ENCODE measurements at places on chromosomes 12 and 14.

DNA sequence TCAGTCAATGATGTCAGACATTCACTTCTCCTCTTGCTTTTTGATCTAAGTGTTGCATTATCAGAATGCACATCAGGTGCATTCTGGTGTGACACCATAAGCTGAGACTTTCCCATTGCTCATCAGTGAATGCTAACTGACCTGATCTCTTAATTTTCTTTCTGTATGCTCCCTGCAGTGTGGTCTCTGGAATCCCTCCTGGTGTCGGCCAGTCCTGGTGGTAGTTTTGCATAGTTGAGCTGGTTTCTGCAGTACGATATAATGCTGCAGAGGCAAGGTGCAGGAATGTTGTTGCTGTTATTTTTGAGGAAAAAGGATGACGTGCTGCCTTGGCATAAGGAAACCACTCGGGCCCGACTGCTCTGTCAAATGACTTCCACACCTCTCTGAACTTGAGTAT lies 11.0 kb upstream of the SRP54 start:
- DNase-seq, result no peak
- H3K27ac ChIP-seq, result no peak overlapping the region
- no peaks in the 10 kb centered on the region for H3K27me3 ChIP-seq
- H3K4me3 ChIP-seq, result no peak overlapping the region
- peaks cover 4% of the 10 kb centered on the region for H3K4me1 ChIP-seq

DNA sequence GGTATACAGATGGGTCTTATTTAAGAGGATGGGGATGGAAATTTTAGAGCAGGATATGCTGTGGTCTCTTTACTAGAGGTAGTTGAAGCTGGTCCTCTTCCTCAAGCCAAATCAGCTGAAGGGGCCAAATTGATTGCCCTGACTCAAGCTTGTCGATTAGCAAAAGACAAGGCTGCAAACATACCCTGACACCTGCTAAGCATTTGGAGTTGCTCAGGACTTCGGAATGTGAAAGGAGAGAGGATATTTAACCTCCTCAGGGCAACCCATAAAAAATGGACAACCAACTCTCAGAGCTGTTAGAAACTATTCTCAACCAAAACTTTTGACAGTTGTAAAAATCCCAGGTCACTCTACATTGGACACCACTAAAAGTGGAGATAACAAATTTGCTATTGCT lies 15.6 kb downstream of the PTGDR start:
- H3K4me3 ChIP-seq, result no peak overlapping the region
- H3K36me3 ChIP-seq, result no peaks in the 10 kb centered on the region
- H3K4me1 ChIP-seq, result peaks cover 29% of the 10 kb centered on the region
- H3K27me3 ChIP-seq, result no peaks in the 10 kb centered on the region

DNA sequence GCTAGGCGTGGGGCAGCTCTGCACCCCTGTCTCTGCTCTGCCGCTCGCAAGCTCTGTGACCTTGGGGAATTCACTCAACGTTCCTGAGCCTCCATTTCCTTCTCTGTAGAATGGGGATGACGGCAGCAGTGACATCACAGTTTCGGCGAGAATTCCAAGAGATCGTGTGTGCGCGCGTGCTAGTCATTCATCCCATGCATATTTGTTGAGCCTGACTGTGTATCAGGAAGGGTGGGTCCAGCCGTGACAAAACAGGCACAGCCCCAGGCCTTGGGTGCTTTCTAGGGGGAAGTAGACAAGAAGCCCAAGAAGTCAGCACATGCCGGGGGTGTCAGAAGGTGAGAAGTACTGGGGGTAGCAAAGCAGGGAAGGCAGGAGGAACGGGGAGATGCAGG lies 145.6 kb upstream of the NCOR2 start:
- H3K27me3 ChIP-seq, result no peaks in the 10 kb centered on the region
- DNase-seq, result peak; percentile 10
- H3K27ac ChIP-seq, result peak overlapping the region; percentile 76
- H3K36me3 ChIP-seq, result no peaks in the 10 kb centered on the region

GRCh38 chr12:67698672-67699581 lies 50.4 kb downstream of the DYRK2 start:
- H3K4me1 ChIP-seq, result peaks cover 31% of the 10 kb centered on the region
- peak overlapping the region; percentile 56 for H3K27ac ChIP-seq
- peak overlapping the region; percentile 49 for H3K4me3 ChIP-seq
- H3K27me3 ChIP-seq, result no peaks in the 10 kb centered on the region
- H3K36me3 ChIP-seq, result no peaks in the 10 kb centered on the region
- peak; percentile 22 for DNase-seq

DNA sequence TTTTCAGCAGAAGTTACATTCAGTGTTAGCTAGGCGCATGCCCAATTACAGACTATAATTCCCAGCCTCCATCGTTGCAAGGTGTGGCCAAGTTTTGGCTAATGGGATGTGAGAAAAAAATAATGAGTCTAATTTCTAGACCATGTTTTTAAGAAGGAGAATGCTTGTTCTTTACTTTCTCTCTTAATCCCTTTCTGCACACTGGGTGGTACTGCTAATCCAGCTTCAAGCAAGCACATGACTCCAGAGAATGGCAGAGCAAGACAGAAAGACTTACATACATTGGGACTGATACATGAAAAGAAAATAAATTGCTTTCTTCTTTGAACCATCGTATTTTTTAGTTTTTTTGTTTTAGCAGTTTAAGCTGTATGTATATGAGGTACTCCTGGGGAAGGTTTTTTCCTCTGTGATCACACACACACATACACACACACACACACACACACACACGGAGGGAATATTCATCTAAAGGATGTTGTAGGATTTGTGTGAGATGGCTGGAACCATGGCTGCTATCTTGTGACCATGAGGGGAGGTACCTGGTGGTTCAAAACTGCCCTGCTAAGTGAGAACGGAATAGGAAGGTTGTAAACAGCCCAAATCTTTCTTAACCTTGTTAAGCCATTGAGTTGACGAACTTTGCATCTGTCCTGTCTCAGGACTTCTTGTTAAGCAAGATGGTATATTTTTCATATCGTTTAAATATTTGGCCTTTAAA lies 34.3 kb upstream of the LTA4H start:
- no peaks in the 10 kb centered on the region for H3K27me3 ChIP-seq
- no peak overlapping the region for H3K27ac ChIP-seq
- H3K4me1 ChIP-seq, result peaks cover 9% of the 10 kb centered on the region
- no peaks in the 10 kb centered on the region for H3K36me3 ChIP-seq
- no peak for DNase-seq
- no peak overlapping the region for H3K4me3 ChIP-seq

DNA sequence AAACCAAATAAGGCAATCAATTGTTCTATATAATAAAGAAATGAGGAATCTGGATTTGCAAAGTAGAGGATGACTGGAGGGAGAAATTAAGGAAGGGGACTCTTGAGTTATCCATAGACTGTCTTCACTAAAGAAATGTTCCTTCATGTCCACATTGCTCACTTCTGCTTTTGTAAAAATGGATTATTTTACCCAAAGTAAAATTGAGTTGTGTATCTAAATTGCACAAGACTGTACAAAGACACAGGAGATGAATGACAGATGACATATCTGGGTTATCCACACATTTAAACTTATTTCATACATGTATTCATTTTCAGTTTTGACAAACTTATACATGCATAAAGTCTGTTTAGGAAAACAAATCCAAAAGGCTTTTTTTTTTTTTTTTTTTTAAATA lies 11.3 kb downstream of the ATP2B1 start:
- no peaks in the 10 kb centered on the region for H3K36me3 ChIP-seq
- H3K27me3 ChIP-seq, result no peaks in the 10 kb centered on the region
- H3K4me1 ChIP-seq, result peaks cover 22% of the 10 kb centered on the region
- H3K4me3 ChIP-seq, result no peak overlapping the region
- H3K27ac ChIP-seq, result no peak overlapping the region
- DNase-seq, result no peak

DNA sequence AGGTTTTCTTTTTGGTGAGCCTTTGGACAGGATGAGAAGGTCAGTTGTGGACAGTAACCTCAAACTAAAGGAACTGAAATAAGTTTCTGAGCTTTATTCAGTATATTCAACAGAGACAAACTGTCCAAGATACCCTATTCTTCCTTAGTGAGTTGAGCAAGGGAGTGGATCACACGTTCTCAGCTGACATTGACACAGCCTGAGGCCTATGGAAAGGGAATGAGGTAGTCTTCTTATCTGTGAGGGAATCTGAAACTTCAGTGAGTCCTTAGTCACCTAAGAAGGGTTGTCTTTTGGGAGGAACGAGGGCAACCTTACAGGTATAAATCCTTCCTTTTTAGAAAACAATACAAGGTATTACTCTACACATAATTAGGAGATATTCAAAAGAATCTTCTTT lies 5.0 kb upstream of the NUBPL start:
- DNase-seq, result no peak
- H3K4me1 ChIP-seq, result no peaks in the 10 kb centered on the region
- H3K27me3 ChIP-seq, result peaks cover 16% of the 10 kb centered on the region
- no peaks in the 10 kb centered on the region for H3K36me3 ChIP-seq
- no peak overlapping the region for H3K27ac ChIP-seq

- H3K36me3 ChIP-seq, result peaks cover 39% of the 10 kb centered on the region
- no peaks in the 10 kb centered on the region for H3K4me1 ChIP-seq
- no peak for DNase-seq
- no peak overlapping the region for H3K4me3 ChIP-seq
- no peaks in the 10 kb centered on the region for H3K27me3 ChIP-seq
Observed at GRCh38 chr14:56590535-56590960, 10.9 kb downstream of the TMEM260 start.

All from CD4-positive, alpha-beta T cell (primary cell).